Inflammatory macrophage (primary cell): ENCODE measurements at places on chromosomes 11 and 22.
A peak's percentile ranks its signal among the peaks of the same experiment; 100 is the strongest.

- DNase-seq = no peak
Observed at GRCh38 chr11:71310184-71310583, 57.8 kb upstream of the SHANK2 start.

DNA sequence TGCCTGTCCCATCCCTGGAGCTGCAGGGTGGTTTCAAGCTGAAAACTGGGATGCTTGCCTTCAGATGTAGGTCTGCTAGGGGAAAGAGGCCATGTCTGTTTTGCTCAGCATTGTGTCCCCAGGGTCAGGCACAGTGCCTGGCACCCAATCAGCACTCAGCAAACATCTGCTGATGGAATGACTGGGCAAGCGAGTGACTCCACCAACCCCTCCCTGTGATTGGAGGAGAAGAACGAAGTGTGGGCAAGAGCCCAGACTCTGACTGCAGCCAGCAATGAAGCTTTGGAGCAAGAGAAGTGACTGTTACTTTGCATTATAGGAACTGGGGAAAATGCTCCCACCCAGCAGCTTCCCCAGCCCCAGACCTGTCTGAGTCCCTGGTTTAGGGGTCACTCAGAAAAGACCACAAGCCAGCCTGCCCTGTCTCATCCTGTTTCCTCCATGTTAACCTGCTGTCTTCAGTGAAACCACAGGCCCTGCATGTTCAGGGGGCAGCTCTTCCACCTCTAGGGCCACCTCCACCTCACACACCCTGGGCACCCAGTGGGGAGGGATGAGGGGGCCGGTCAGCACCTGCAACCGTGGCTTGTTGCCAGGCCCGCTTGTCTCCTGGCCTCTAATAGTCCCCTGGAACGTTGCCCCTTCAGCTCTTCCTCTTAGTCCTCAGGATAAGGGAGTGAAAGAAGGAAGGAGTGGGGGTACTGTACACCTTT, 147.4 kb downstream of the TRIM29 start:
- DNase-seq = no peak

DNA sequence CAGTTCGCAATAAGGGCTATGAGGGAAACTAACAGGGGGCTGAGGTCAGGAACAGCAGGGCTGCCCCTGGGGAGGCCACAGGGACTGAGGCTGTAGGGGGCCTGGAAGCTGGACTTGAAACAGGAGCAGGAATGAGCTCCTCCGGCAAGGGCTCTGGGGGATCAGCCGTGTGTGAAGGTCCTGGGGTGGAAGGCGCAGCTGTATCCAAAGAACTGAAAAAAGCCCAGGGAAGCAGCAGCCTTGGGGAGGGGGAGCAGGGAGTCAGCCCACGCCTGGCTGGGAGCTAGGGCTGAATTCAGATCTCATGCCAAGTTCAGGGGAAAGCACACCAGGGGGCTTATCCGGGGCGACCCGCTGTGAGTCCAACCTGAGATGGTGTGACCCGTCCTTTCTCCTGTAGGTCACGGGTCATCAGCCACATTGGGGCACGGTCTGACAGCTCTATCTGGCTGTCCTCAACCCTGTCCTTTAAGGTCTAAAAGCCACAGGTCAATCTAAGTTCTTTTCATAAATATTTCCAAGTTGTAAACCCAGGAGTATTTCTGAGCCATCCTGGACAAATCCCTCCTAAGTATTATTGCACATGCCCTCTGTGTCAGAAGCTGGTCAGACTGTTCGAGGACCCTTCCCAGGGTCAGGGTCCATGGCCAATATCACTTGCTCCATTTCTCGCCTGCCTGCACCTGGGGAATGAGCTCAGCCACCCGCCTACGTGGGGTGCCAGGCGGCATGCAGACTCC, 18.0 kb downstream of the TP53AIP1 start:
- no peak for DNase-seq

DNA sequence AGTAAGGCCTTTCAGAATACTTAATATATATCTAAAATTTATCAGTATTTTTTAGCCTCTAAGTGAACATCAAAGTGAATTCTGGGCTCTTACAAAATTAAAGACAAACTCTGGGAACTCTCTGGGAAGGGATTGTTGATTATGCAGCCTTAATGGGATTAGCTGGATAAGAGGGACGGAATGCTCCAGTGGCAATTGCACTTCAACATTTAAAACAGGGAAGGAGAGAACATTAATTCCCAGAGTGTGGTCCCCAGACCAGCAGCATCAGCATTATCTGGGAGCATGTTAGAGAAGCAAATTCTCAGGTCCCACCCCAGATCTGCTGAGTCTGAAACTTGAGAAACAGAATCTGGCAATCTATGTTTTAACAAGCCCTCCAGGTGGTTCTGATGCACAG, 46.5 kb downstream of the POLD3 start:
- DNase-seq = no peak

DNA sequence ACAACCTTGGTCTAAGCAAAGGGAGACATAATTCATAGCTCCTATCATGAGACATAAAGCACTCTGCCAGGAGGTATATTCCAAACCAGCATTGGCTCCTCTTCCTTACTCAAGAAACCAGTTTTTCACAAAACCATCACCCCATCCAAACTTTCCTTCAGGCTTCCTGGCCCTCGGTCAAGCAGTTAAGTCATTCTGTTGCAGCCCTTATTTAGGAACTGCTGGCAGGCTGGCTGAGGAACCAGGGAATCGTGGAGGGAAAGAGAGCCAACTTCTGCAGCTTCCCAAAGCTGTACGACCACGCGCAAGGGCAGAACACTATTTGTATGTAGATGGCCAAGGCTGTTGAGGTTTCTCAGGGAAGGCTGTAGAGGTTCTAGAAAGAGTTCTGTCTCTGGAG, 680 bp downstream of the IFT46 start:
- DNase-seq = no peak

- DNase-seq = peak; percentile 43
Observed at GRCh38 chr22:50102946-50103345, 13.1 kb downstream of the MOV10L1 start.

DNA sequence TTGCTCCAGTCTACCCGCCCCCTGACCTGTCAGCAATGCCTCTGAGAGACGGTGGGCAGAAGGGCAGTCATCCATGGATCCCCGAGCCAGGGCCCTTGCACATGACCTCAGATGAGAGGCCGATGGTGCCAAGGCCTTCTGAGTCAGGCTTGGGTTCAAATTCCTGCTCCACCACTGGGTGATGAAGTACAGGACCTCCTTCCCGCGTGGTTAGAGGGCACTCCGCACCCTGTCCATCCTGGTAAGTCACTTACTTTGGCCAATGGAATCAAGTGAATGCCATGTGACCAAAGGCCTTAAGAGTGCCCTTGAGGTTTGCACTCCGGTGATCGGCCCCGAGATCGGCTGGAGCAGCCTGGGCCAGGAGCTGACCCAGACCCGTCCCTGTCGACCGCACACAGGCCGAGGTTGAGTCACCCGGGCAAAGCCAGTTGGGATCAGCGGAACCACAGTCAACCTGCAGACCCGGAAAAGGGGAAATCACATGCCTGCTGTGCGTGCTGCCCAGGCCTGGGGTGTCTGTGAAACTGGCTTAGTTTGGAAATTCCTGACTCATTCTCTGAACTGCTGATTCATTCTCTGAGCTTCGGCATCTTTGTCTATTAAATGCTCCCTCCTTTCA, 48.9 kb downstream of the RTL6 start:
- DNase-seq = peak; percentile 54

GRCh38 chr11:133939558-133939957, 17.2 kb downstream of the IGSF9B start:
- DNase-seq = no peak

DNA sequence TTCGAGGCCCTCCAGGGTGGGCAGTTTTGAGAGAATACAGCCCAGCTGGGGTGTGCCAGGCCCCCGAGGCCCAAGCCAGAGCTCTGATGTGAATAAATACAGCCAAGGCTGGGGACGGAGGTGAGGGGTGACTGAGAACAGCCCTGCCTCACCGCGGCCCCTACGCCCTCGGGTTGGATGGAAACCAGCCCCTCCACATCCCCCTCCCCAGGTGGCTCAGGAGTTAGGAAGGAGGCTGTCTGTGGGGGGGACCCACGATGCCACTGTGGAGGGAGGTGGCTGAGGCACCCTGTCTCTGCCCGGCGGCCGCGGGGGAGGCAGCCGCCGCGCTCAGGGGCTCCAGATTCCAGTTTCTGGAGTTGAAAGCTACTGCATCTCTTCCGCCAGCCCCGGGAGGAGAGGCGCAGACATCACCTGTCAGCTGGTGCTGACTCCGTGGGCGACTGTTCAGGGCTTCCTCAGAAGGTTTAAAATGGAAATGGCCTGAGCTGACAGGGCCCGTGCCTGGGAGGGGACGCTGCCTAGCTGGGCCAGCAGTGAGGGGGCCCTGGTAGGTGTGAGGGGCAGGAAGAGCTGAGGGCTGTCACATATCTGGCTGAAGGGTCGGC, 1.4 kb downstream of the FLRT1 start:
- no peak for DNase-seq

DNA sequence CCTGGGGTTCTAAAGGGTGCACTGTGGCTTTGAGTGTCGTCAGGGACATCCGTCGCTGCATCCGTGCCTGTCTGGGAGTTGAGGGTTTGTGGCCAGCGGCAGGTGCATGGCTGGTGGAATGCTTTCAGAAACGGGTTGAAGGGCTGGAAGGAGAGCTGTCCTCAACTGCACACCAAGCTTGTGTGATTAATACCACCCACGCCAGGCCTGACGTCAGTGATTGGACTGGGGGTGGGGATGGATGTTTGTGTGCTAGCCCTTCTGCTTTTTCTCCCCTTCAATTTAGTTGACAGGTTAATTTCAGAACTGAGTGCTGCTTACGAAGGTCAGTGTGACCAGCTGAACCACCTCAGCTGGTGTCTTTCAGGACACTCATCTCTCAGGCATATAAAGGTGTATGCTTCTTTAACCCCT, 3.2 kb upstream of the GAB2 start:
- DNase-seq = peak; percentile 91

DNA sequence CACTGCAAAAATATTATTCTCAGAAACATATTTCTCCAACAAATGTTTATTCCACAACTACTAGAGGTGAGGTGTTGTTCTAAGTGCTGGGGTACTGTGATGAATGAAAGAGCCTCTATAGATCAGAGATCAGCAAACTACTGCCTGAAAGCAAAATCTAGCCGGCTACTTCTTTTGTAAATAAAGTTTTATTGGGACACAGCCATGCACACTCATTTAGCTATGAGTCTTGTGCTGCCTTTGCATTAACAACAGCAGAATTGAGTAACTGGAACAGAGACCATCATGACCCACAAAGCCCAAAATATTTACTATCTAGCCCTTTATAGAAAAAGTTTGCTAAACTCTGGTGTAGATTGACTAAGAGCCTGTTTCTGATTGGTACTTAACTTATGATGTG, 37.1 kb upstream of the CRYBB3 start:
- DNase-seq = no peak

DNA sequence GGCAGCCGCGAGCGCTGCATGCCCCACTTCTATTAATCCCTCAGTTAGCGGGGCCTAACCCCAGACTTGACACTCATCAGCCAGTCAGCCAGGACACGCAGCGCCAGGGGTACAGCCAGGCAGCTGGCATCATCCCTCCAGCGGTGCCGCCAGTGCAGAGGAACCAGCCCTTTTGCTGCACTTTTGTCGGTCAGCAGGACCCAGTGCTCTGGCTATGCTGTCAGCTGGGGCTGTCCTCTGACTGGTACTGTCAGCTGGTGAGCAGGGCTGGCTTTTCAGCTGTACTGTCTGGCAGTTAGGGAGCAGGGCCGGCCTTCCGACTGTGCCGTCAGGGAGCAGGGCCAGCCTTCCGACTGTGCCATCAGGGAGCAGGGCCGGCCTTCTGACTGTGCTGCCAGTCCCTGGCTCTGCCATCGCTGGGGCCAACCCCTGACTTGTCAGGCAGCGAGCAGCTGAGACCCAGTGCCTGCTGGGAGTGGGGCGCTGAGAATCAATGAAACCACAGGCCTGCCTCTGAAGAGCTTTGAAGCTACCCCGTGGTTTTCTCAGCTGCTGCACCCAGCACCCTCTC, 115.4 kb downstream of the KIAA1671 start:
- no peak for DNase-seq

DNA sequence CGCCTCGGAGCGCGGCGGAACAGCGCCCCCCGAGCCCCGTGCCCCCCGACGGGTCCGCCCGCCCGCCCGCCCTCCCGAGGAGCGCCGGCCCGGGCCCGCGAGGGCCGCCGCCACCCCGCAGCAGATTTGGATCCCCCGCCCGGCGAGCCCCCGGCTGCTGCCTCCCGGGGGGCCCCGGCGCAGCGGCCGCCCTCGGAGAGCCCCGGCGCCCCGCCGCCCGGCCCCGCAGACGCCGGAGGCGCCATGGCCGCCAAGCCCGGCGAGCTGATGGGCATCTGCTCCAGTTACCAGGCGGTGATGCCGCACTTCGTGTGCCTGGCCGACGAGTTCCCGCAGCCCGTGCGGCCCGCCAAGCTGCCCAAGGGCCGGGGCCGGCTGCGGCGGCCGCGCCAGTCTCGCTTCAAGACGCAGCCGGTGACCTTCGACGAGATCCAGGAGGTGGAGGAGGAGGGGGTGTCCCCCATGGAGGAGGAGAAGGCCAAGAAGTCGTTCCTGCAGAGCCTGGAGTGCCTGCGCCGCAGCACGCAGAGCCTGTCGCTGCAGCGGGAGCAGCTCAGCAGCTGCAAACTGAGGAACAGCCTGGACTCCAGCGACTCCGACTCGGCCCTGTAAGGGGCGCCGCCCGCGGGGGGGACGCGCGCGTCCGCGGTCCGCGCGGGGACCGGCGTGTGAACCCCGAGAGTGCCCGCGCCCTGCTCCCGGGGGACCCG, 380 bp downstream of the C11orf96 start:
- DNase-seq = peak; percentile 24

DNA sequence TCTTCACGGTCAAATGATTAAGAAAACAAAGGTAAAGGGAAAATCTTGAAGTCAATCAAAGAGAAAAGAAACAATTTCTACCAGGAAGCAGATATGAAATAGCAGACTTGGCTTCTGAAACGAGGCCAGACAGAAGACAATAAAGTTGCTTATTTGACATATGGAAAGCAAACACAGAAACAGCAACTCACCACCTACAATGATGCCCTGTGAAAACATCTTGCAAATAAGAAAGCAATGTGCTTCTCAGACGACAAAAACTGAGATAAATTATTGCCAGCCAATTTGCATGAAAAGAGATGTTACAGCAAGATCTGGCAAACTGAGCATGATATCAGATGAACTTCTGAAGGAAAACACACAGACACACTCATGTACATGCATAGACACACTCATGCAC, 45.9 kb upstream of the CTSC start:
- DNase-seq = no peak

DNA sequence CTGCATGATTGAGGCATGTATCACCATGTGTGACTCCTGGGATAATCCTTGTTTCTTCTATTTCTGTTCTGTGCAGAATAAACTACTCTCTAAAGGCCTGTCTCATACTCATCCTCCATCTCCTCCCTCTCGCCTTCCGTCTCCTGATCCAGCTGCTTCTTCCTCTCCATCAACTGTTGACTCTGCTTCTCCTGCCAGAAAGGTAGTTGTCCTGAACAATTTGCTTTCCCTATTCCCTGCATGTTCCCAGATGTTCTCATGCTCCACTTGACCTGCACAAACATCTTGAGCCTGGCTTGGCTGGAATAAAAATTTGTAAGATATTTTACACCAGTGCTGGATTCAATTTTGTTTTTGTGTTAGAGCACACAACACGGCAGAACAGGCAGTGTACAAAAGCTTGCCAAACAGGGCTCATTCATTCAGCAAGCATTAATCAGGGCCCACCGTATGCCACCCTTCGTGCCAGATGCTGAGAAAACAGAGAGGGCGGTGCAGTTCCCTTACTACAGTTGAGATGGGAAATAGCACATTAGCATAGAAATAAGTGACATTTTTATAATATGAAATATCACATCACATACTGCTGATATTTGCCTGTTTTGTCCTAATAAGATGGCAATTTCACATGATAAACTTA, 133.3 kb upstream of the PARVA start:
- no peak for DNase-seq
